ENCODE measurements at places on chromosomes 11 and 22.

DNA sequence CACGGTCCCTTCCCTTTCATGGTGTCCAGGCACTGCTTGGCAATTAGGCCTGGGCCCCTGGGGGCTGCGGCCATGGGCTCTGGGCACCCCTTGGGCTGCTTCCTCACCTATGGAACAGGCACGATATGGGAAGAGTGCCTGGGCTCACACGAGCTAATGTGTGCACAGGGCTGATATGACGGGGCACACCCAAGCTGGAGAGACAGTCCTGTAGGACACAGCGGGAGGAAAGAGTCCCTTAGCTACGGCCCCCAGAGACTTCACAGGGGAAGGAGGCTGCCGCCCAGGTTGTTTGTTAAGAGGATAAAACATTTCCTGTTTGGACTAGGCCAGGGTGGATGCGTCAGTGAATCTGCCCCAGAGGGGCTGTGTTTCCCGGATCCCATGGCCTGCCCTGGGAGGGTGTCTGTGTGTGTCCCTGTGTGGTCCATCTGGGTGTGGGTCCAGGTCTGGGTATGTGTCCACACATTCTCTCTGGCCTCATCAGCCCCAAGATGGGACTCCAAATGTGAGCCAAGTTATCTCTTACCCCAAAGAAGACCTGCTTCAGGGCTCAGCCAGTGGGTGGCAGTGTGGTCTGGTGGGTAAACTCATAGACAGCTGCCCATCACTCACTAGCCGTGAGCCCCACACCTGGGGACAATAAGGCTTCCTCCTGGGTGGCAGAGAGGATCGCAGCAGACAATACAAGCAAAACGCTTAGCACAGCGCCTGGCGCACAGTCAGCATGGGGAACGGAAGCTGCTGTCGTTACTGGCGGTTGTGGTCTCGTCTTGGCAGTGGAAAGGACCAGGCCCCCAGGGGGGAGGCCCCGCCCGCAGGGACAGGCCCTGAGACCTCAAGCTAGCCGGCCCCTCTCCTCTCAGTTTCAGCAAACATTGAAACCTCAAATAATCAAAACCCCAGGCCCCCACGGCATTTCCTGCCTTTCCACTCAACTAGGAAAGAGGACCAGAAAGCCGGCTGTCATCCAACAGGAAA lies 3.2 kb upstream of the EMID1 start:
- no peak for DNase-seq
- peaks cover 12% of the 10 kb centered on the region for H3K27me3 ChIP-seq
- no peak overlapping the region for H3K4me3 ChIP-seq

GRCh38 chr22:25057013-25057881 lies 104.7 kb downstream of the KIAA1671 start:
- no peaks in the 10 kb centered on the region for H3K27me3 ChIP-seq
- peak; percentile 99 for DNase-seq
- no peak overlapping the region for H3K4me3 ChIP-seq

GRCh38 chr11:117273550-117274289 lies 17.4 kb upstream of the BACE1-AS start:
- no peak overlapping the region for H3K27ac ChIP-seq
- no peaks in the 10 kb centered on the region for H3K4me1 ChIP-seq
- no peak overlapping the region for H3K4me3 ChIP-seq
- DNase-seq, result peak; percentile 17
- no peaks in the 10 kb centered on the region for H3K27me3 ChIP-seq

DNA sequence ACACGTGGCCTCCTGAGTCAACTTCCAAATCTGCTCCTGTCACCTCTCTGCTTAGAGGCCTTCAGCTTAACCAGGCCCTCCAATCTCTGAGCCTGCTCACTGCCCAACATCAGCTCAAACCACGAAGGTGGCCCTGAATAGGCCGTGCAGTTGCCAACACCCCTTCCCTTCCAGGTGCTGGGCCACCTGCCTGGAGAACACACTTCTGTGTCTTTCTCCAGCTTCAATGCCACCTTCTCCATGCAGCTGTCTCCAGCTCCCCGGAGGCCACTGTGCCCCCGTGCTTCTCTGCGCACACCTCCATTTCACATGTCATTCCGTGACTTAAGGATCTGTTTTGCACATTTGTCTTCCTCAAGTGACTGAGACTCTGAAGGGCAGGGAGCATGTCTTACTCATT lies 5.3 kb downstream of the RELA start:
- H3K4me1 ChIP-seq, result no peaks in the 10 kb centered on the region
- H3K27me3 ChIP-seq, result no peaks in the 10 kb centered on the region
- H3K4me3 ChIP-seq, result no peak overlapping the region
- peaks cover 32% of the 10 kb centered on the region for H3K36me3 ChIP-seq
- H3K27ac ChIP-seq, result no peak overlapping the region

- H3K36me3 ChIP-seq, result no peaks in the 10 kb centered on the region
- H3K4me3 ChIP-seq, result no peak overlapping the region
- no peaks in the 10 kb centered on the region for H3K27me3 ChIP-seq
- no peak overlapping the region for H3K27ac ChIP-seq
Observed at GRCh38 chr11:86524620-86525352, 147.6 kb downstream of the ME3 start.

DNA sequence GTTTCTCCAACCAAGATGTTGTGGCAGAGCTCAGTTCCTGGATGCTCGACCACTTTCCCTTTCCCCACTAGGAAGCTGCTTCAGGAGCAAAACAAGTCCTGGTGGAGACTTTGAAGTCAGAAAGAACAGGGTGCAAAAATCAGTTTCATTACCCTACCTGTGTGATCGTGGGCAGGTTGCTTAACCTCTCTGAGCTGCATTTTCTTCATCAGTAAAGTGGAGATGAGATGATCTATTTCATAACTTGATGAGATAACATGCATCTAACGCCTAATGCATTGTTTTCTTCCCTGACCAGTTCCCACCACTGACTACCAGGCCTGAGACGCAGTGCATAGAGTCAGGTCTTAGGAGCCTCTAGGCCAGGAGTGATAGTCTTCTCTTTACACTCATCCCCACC lies 470.0 kb downstream of the SOX6 start:
- H3K27ac ChIP-seq, result no peak overlapping the region
- no peaks in the 10 kb centered on the region for H3K4me1 ChIP-seq
- no peaks in the 10 kb centered on the region for H3K36me3 ChIP-seq
- no peak overlapping the region for H3K4me3 ChIP-seq
